ENCODE measurements at places on chromosomes 2 and 18.

DNA sequence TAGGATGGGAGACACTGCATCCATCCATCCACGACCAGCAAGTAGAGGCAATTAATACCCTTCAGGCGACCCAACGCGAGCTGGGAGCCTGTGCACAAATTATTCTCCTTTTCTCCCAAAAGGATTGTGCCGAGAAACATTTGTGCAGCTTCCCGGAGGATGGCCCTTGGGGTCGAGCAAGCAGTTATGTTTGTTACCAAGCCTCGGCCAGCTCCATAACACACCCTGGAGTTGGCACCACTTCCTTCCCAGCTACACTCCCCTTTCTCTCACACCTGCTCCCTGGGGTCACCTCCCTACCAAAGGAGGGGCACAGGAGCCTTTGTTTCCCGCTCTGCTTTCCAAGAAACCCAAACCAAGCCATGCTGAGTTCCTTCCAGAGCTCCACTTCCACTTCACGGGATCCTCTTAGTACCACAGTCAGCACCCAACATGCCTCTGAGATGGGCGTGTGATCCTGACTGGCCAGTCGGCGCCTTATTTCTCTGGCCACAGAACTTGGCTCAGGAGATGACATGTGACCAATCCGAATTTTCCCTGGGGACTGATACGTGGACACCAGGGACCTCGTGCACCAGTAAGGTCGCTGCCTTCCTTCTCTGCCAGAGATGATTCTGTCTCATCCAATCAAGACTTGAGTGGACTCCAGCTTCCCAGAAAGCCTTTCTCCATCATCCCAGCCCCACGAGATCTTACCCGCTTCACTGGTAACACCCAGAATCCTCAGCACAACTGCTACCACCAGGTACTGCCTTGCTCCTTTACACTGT, 28.5 kb downstream of the GPR55 start:
- DNase-seq = no peak

DNA sequence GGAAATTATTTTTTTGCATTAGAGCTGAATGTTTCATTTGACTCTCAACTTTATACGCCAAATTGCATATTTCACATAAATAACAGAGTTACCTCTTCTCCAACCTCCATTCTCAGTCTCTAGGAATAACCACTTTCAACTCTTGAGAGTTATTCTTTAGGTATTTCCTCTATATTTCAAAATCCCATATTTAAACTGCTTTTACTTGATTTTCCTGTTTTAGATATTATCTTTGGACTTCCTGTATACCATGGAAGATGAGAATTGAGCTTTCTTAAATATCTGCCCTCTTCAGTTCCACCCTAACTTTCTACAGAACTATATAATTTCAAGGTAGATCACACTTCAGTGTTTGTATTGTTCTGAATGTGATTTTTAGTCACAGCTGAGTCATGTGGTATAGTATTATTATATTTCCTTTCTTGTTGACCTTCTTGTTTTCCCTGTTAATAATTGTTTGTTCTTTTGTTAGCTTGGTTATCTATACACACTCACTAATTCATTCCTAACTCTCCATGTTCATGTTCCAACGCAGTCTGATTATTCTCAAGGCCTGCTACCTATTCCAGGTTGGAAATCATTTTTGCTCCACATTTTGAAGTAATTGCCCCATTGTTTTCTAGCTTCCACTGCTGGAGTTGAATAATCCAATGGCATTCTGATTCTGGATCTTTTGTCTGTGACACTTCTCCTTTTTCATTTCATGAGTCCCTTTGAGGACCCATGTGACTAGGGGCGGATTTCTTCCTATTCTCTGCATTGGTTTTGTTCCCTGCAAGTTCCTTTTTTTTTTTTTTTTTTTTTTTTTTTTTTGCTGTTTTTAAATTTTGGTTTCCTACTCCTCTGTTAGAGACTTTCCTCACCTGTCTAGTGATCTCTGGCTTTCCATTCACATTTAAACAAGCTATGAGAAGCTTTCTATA, 156.8 kb upstream of the RBMS1 start:
- DNase-seq = no peak

- no peak for DNase-seq
These were observed 318.8 kb upstream of the THUMPD2 start for GRCh38 chr2:40097691-40098385.

GRCh38 chr18:13241083-13241892, 22.7 kb downstream of the LDLRAD4 start:
- DNase-seq = no peak

GRCh38 chr2:43138441-43138840, 88.0 kb downstream of the ZFP36L2 start:
- DNase-seq = no peak

GRCh38 chr2:134118279-134119116, 135.4 kb upstream of the MGAT5 start:
- peak; percentile 74 for DNase-seq

GRCh38 chr2:236744716-236745115, 175.1 kb downstream of the ACKR3 start:
- no peak for DNase-seq

GRCh38 chr2:118979152-118979861, 37.3 kb downstream of the MARCO start:
- no peak for DNase-seq

DNA sequence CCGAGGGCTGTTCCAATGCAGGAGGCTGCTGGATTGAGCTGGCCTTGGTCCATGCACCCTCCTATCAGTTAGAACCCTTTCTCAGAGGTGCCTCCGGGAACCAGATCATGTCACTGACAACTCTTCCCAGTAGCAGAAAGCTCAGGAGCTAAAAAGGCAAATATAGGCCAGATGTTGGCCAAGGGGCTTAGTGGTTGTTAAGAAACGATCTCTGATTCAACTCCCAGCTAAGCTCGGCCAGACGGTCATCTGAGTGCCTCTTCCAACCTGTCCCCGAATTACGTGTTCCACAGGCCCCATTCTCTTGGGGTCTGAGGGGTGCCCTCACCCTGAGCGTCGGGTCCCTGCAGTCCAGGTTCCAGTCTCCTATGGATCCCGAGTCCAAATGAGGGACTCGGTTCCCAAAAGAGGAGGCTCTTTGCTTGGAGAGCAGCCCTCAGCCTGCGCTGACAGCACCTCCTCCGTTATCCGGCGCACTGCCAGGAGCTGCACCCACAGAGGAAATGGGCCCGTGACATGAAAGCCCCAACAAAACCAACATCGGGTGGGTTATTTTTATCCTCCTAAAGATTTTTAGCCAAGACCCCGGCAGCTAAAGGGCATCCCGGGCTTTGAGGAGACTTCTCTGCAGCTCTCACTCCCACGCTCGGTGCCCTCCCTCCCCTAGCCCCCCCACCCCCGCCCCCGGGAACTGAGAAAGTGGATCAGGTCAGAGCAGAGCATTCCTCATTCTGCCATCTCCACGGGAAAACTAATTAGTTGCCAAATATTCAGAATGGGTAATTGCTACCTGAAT, 106.6 kb upstream of the ID2 start:
- no peak for DNase-seq

DNA sequence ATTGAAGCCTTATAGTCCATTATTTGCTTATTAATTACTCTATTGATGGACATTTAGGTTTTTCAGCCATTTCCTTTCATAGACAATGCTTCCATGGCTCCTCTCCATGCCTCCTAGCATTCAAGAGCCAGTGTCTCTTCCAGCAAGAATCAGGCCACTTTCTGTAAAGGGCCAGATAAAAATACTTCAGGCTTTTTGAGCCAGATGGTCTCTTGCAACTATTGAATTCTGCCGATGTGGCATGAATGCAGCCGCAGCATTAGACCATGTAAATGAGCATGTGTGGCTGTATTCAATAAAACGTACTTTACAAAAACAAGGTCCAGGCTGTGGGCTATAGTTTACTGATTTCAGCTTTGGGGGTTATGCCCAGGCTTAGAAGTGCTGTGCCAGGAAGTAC, 38.5 kb downstream of the TRAF3IP1 start:
- DNase-seq = no peak

DNA sequence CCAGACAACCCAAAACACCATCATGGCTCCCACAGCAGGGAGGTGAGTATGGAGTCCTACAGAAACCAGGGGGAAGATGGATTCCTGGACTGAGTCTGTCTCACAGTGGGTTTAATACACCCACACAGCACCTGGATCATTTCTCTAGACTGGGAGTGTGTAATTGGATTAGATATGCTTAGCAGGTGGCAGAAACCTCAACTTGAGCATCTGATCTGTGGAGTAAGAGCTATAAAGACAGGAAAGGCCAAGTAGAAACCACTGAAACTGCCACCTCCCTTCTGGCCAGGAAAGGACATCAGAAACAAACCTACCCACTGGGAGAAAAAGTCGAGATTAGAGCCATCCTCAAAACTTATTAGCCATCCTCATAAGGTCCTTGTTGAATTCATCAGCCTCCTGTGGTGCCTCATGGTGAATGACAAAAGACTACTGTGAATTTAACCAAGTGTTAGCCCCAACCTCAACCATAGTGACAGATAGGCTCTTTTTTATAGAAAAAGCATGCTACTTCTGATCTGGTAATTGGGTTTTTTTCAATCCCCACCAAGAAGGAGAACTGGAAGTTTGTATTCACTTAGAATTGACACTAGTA, 28.1 kb upstream of the CHST9 start:
- DNase-seq = no peak

DNA sequence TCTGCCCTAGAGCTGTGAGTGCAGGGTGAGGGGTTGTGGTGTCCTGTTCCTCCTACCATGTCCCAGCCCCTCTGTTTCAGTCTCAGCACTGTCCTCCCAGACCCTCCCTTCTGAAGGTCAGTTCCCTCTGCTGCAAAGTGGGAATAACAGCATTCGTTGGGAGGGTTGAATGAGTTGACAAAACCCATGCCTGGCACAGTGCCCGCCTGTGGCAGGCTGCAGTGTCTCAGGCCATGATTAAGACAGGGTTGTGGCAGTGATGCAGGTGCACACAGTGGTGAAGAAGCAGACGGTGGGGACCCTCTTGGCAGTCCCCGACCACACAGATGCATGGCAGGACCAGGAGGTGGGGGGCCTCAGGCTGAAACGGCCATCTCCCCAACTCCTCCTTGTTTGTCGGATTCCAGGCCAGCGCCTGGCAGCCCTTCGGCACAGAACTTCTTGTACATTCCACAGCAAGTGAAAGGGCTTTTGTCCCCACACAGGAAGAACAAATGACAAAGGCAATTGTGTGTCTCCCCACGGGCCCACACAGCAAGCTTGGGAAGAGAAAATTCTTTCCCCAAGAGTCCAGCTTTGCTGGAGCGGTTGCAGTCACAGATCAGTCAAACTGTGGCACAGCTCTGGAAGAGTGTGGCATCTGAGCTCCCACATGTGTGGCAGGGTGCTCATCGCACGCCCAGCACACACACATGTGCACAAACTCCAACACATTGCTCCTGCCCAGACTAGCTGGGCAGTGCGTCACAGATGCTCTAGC, 92.0 kb upstream of the MSH2 start:
- no peak for DNase-seq

DNA sequence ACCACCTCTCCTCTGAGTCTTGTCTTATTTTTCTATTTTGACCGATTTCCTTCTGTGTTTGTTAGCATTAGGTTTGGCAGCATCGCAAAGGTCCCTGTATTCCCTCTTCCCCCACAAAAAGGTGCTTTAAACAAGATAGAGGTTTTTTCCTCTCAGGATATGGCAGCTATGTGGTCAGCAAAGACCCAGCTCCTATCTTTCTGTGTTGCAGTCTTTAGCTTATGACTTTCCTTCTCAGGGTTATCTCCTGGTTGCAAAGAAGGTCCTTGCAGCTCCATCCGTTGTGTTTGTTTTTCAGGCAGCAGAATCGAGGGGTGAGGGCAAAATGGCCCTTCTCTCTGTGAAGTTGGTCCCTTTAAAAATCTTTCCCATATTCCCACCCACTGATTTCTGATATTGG, 38.4 kb downstream of the GALNT1 start:
- DNase-seq = no peak

GRCh38 chr2:220081171-220081570, 453.7 kb downstream of the SLC4A3 start:
- no peak for DNase-seq

DNA sequence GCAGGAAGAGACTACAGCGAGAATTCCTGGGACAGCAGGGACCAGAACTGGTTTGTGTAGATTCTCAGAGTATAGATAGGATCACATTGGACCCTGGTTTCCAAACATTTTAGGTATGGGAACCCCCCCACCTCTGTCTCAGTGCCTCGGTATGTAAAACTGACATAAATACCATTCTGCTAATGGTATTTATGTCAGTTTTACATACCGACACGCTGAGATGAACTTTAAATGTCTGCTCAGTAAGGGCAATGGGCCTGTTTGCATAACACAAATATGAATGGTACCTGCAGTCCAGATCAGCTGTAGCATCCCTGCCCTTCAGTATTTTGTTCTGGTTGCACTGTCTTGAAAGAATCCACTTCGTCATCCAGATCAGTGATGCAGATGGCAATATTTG, 73.2 kb downstream of the WDSUB1 start:
- no peak for DNase-seq

DNA sequence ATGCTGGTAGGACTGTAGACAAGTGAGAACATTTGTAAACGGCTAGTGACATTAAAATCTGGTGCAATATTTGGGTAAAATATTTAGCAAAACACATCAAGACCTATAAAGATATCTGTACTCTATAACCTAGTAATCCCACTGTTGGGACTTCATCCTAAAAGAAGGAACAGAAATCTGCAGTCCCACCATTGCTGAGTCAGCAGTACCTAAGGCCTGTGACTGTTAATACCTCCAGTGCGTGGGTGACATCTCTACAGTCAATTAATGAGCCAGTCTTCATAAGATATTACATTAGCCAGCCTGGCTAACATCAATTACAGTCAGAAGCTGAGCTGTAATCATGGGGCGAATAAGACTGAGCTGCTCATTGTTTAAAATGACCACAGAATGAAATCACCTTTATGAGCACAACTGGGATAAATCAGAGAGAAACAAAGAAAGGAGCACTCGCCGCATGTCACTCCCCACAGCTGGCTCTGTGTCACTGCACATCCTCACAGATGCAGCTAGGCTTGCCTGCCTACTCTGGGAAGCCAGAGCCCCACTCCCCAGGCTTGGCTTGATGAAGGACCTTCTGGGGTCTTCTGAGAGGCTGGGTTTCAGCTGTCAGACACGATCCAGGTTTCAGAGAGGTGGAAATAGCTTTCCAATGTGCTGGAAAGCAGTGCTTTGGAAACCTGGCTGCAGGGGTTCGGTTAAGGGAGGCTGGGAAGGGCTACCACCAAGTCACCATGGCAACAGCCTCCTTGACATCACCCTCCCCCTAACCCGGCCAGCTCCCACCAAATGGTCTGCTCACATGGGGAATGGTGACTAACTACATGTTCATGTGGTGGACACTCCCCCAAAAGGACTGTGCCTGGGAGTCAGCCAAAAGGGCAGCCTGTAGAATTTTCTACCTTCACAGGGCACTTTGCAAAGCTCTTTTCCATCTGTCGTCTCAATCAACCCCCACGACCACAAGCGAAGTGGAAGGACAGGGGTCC, 145.0 kb downstream of the ZBTB7C start:
- no peak for DNase-seq

GRCh38 chr2:241410739-241411176, 54.7 kb downstream of the FARP2 start:
- no peak for DNase-seq

GRCh38 chr2:157497638-157498314, 53.9 kb upstream of the CYTIP start:
- DNase-seq = no peak

All from stimulated activated CD4-positive, alpha-beta T cell treated with anti-CD3 and anti-CD28 coated beads, Interleukin-15, amount 100 ng/mL, for 48 hours (primary cell).